ENCODE measurements at places on chromosomes 1 and 21.
A peak's percentile ranks its signal among the peaks of the same experiment; 100 is the strongest.

- no peak for DNase-seq
These were observed 5.4 kb downstream of the PAX7 start for GRCh38 chr1:18635891-18636595.

- DNase-seq = no peak
These were observed 15.4 kb upstream of the OPRD1 start for GRCh38 chr1:28796352-28797211.

DNA sequence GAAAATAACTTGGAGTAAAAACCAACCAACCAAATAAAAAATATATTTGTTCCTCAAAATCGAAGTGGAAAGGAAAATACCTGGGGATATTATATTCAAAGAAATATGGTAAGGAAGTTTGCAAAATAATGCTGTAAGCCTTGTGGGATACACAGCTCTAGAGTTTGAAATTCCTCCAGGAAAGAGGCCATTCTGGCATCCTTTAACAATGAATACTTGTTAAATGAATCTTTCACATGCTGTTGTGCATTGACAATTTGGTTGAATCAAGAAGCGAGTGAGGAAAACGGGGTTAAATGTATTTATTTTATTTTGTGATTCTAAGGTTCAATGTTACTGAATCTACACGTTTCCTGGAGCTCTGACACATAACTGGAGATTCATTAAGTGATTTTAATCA is 30.5 kb upstream of the NTNG1 start:
- DNase-seq = no peak

DNA sequence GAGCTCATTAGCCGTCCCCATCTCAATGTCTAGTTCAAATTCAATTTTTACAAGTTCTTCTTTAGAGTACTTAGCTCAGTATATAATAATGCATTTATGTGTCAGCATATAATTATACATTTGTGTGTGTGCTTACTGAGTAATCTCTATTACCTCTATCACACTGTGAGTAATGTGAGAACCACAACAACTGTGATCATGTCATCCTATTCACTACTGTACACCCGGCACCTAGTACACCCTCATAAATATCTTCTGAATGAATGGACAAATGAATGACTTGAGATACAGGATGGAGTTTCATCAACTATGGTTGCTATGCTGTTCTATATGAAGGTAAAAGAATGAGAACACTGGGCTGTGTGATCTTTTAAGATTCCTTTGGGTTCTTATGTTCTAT is 124.0 kb downstream of the GPATCH2 start:
- DNase-seq = no peak

DNA sequence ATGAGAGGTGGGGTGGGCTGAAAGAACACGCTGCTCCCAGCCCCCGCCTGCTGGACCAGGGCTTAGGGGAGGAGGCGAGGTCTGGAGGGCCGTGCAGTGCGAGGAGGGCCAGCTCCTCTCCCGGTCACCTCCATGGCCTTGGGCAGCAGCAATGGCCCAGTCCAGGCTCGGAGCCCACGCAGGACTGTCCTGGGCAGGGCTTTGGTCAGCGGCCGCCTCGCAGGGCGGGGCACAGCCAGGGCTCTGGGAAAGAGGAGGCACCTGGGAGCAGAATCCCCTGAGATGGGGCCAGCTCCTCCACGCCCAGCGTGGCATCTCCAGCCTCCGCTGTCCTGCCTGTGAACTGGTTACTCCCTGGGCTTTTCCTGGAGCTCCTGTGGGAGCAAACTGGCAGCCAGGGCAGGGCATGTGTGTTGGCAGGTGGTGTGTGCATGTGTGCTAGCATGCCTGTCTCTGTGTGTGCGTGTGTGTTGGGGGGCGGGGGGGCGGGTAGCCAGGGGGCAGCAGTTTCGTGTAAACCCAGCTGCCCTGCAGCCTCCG is 27.4 kb downstream of the ARHGEF16 start:
- no peak for DNase-seq

- DNase-seq = no peak
These were observed 212.3 kb upstream of the GREM2 start for GRCh38 chr1:240824238-240824637.

GRCh38 chr1:25106976-25107642 is 125.2 kb downstream of the SYF2 start:
- no peak for DNase-seq

DNA sequence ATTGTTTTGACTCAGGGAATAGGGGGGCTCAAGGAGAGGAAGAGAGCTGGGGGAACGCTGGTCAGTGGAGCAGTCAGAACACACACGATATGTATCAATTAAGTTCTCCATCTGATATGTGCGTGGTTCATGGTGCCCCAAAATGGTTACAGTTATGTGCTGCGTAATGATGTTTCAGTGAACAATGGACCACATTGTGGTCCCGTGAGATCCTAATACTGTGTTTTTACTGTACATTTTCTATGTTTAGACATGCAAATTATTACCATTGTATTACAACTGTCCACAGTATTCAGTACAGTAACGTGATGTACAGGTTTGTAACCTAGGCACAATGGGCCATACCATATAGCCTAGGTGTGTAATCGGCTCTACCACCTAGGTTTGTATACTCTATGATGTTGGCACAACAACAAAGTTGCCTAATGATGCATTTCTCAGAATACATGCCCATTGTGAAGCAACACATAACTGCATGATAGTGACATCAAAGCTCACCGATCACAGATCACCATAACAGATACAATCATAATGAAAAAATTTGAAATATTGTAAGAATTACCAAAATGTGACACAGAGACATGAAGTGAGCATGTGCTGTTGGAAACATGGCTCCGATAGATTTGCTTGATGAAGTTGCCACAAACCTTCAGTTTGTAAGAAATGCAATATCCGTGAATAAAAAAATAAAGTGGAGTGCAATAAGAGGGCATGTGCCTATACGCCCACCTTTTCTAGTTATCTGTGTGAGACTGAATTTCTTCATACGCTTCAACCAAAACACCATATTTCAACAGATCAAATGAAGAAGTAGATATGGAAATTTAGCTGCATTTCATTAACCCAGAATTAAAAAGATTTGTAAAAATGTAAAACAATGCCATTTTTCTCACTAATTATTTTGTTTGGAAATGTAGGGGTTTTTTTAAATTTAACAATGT is 14.8 kb upstream of the TMEM54 start:
- no peak for DNase-seq

DNA sequence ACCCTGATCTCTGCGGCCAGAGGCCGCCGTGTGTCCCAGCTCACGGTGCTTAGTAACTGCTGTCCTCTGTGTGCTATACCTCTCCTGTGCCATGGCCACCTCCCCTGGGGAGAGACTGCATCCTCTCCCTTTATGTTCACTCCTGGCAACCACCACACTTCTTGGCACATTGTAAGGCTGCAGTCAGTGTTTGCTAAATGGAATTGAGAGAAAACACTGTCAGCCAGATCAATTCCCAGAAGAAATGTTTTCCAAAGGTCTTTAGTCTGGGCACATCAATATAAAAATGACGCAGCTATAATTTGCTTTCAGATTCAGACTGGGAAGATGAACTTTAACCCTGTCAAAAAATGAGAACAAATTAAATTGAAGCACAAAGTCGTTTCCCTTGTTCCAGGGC is 96.8 kb downstream of the BEND5 start:
- peak; percentile 47 for DNase-seq

DNA sequence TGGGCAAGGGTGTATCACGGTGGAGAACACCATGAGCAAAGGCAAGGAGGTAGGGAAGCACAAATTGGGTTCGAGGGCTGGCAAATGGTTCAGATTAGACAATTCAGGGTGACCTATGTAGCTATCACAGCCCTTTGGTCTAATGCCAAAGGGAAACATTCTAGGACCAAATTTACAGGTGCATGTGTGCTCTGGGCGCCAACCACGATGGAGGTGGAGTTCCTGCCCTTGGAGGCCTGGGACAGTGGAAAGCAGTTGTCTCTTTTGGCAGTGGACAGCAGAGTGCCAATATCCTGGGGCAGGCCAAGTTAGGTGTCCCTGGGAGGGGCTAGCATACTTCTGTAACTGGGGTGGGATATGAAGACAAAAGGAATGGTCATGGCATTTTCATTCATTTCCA is 40.1 kb downstream of the IGFN1 start:
- no peak for DNase-seq

DNA sequence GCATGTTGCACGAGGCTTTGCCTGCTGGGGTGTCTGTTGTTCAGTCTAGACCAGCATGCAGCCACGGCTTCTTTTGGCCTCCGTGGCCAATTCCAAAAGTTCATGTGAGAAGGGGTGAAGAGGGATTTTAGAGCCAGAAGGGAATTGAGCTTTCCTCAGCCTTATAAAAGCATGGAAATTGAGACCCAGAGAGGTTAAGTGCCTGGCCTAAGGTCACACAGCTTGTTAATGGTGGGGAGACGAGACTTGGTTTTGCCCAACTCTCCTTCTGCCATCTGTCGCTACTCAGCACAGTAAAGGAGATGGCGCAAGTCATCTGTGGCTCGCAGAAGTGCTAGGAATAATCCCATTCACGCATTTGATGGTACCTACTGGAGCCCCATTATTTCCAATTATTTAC is 25.7 kb downstream of the ZBTB18 start:
- DNase-seq = no peak
